Hypothalamus (tissue), 51 donors: ENCODE measurements at places on chromosomes 5 and 9.

GRCh38 chr9:88583901-88584596 is 49.1 kb downstream of the NXNL2 start:
- DNase-seq, result no peak

DNA sequence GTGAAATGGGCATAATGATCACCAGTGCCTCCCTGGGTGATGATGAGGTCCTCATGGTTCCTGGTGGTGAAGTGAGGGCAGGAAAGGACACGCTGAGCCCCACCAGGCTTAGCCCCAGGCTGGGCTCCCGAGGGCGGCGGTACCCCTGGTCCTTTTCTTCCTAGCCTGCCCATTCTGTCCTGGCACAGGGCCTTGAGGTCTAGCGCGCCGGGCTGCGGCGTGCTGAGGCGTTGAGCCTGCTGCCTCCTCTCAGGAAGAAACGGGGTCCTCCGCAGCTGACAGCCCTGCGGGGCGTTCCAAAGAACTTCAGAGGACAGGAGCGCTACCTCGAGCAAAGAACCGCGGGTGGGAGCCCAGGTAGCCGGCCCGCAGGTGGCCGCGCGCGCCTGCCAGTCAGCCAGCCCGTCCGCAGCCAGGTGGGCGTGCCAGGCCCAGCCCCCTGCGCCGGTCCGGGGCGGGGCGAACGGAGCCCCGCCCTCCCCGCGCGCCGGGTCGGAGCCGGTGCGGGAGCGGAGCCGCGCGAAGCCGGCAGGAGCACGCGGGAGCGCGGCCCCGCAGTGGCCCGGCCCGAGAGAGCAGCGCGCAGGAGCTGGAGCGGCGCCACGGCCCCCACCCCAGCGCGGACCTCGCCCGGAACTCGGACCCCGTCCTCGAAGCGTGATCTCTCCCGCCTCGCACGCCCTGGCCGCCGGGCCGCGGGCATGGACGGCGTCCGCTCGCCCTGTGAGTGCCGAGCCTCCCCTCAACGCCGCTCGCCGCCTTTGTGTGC is at the start of gene WNK2:
TSS of gene WNK2 (plus strand) at position 477 of the 769 bp plus-strand sequence. CDS start 791 bp downstream, outside the sequence.
- DNase-seq, result no peak

- no peak for DNase-seq
These were observed 120.6 kb downstream of the TTLL11 start for GRCh38 chr9:121972501-121972981.

DNA sequence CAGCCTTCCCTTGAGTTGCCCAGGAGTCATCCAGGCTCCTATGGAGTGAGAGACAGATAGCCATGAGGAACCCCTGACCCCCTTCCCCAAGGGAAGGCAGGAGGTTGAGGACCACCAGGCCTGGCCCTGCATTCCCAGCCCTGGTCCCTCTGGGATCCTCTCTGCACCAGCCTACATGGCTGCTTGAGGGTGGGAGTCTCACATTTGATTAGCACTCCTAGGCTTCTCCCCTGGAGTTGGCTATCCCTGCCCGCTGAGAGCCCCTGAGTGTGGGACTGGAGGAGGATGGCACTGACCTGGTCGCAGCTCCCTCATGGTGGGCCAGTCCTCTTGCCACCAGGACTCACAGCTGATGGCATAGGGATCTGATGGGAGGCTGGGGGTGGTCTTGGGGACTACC is 46.7 kb downstream of the SAR1B start:
- no peak for DNase-seq

- DNase-seq, result no peak
These were observed 5.6 kb downstream of the OLFM1 start for GRCh38 chr9:135093111-135093510.
